ENCODE measurements at places on chromosomes 4 and X.

- no peak for DNase-seq
Observed at GRCh38 chr4:94577136-94577535, 125.4 kb downstream of the PDLIM5 start.

- no peak for DNase-seq
Observed at GRCh38 chr4:7799736-7800135, 139.9 kb downstream of the AFAP1 start.

DNA sequence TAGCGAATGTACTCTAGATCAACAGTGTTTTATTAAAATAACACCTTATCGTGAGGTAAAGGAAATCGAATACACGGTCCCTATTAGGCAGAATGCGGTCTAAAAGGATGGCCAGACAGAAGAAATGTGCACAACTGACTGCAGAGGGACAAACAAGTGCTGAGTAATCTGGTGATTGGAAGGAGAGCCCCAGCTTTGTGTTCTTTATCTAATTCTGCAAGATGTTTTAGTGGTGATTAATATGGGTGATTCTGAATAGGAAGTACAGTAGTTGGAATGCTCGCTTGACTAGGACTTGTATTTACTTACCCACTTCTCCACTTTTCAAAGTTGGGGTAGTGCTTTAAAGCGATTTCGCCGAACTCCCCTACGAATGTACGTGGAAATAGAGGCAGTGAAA, 1.2 kb downstream of the WDR44 start:
- no peak for DNase-seq

- no peak for DNase-seq
Observed at GRCh38 chr4:102288497-102288896, 56.8 kb downstream of the SLC39A8 start.

GRCh38 chr4:42350611-42351182, 46.6 kb upstream of the SHISA3 start:
- no peak for DNase-seq

GRCh38 chr4:165965503-165965902, 92.5 kb downstream of the TLL1 start:
- DNase-seq = no peak

DNA sequence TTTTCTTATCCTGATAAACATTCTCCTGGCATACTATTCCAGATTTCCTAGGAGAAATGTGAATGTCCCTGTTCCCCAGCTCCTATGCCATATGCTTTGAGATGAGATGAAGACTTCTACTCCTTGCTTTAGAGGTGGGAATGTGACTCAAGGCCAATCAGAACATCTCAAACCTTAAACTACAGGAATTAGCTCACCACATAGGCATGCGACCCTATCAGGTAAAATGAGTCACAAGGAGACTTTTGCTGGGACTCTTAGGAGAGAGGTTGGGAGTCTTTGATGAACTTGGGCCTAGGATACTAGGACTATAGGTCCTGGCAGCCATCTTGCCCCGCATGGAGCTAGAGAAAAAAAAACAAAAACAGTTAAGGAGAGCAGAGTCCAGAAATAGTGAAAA, 5.8 kb upstream of the USO1 start:
- DNase-seq = no peak

DNA sequence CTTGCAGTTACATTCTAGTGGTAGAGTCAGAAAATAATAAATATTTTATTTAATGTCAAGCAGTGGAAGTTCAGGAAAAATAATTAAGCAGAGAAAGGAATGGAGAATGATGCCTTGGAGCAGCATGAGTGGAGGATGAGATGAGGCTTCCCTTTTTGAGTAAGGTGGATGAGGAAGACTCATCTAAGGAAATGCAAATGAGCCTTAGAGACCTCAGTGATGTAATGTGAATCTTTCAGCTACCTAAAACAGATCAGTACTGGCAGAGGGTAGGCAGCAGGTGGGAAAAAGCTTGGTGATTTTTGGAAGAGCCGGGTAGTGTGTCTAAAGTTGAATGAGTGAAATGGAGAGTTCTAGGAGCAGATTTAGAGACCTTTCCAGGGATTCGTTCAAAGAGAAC, 118.2 kb downstream of the GRID2 start:
- no peak for DNase-seq

DNA sequence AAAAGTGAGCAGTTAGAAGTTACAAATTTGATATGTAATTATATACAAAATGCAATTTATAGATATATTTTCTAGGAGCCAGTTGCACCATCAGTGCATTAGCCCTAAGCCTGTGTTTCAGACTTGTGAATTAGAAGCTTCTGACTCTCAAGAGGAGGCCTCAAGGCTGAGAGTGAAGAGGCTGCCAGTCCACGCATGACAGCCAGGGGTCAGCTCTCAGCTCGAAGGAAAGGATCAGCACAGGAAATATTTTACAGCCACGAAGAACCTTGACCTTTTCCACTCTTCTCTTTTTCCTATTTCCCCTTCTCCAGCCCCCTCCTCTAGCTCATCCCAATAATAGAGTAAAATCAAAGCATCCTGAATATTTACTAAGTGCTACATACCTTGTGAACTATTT, 642.4 kb downstream of the TRIML1 start:
- no peak for DNase-seq

DNA sequence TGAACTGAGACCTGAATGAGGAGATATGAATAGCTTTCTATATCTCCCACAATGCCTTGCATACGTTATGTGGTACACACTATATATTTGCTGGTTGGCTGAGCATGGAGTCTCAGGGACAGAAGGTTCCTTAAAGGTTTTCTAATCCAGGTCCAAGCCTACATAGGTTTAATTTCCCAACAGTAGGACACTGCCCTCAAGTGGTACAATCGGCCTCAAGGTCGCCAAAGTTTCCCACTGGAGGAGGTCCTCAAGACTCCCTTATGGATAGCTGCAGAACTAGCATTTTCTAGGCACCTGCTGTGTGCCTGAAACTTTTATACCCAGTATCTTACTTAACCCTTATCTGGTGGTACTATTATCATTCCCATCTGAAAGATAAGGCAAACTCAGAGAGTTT, 21.0 kb upstream of the EFNB1 start:
- no peak for DNase-seq

DNA sequence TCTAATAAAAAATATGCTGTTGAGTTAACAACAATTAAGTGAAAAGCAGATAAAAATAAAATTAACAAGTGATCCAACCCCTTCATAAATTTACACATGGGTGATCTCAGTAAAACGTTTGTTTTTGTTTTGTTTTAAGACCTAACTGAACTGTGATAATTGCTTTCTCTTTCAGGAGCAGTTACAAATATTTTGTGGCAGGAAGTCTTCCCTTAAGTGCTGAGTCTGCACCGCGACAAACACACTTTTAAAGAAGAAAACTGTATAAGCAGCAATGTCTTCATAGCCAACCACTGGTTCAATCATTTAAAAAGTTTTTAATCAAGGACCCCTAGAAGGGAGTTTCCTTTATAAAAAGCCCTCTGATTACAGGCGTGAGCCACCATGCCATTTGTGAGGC, 53.7 kb upstream of the NFKB1 start:
- DNase-seq = no peak

DNA sequence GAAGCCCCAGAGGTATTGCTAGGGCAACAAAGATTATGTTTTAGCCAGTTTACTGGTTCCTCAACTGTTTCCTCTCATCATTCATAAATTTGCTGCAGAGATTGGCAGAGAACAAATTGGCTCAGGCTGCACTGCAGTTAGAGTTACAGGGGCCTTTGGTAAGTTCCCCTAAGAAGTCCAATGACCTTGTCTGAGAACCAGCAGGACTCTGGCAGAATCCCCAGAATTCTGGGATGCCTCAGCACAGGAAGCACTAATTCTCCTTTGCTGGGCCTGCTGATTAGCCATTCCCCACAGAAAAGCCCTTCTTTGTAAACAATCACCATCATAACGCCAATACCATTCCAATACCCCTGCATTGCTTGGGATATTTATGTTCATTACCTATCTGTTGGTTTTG, 151.3 kb downstream of the USP46 start:
- no peak for DNase-seq

GRCh38 chr4:103996637-103997036, 276.9 kb upstream of the TACR3 start:
- no peak for DNase-seq

GRCh38 chr4:107037199-107037584, 1.1 kb upstream of the DKK2 start:
- no peak for DNase-seq

- DNase-seq = no peak
Observed at GRCh38 chrX:9071031-9071650, 37.2 kb upstream of the FAM9B start.

- peak; percentile 77 for DNase-seq
Observed at GRCh38 chr4:128862608-128863311, 53.3 kb downstream of the JADE1 start.

- no peak for DNase-seq
Observed at GRCh38 chr4:108926781-108927180, 163.9 kb upstream of the ETNPPL start.

DNA sequence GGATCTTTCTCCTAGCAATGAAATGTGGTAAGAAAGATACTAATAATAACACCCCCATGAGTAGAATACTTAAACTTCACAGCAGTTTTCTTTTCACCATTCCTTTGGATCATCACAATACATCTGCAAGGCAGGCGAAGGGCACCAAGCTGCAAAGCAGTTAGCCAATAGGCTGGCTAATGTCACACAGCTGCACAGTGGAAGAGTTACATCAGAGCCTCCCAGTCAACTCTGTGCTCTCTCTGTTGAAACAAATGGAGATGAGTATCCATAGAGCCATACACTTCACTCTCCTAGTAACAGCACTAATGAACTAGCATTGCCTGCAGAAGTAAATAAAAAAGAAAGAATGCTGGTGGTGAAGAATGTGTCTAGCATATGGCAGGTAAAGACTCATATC, 139.0 kb downstream of the ATG4A start:
- no peak for DNase-seq

DNA sequence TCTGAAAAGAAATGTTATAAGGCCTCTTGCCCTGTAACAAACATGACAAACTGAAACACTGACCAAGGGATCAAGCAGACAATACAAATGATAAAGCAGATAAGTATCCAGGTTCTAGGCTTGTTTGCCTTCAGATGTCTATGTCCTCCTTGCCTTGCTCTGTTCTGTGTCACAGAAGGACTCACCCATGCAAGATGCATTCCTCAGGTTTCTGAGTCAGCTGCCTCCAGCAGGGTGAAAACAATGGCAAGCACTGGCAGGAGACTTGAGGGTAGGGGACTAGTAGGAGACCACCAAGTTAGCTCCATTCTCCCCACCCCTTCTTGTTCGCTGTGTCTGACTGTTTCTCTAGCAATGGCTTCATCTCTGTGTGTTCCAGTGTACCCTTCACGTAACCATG, 76.6 kb upstream of the CXXC4 start:
- DNase-seq = no peak

DNA sequence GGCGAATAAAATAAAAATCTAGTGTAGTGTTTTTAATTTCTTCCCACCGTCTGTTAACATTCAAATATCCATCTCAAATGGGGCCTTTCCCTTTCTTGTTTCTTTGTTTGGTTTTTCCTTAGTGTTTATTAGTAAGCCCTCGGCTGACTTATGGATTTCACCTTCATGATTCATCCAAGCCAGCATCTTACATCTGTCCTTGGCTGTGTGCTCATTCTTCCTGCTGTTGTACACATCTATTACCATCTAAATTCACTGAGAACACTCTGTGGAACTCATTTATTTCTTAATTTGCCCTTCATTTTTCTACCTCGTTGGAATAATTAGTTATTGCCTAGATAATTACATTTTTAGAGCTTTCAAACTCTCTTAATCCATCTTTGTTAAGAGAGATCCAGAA, 84.9 kb downstream of the SPCS3 start:
- no peak for DNase-seq

GRCh38 chr4:107252571-107252970, 216.5 kb upstream of the DKK2 start:
- DNase-seq = no peak

DNA sequence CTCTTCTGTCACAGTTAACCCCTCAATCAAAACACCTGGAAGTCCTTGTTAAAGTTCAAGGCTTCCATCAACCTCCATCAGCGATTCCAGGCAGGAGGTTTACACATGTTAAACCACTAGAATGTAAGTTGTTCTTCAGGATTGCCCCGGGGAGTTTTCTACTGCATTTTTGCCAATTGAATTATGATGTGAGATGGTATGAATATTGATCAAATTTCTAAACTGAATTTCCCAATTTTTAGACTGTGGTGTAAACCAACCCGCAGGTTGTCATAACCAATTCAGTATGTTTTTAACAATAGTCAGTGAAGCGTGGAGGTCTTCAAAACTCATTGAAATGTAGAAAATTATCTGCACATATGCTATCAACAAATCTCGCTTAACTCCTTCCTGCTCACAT, 21.2 kb upstream of the TENM3 start:
- no peak for DNase-seq

- DNase-seq = no peak
Observed at GRCh38 chr4:93157986-93158385, 670.6 kb upstream of the ATOH1 start.

GRCh38 chrX:9533611-9534010, 68.8 kb downstream of the TBL1X start:
- DNase-seq = no peak

- peak; percentile 11 for DNase-seq
Observed at GRCh38 chr4:100742045-100742444, 224.2 kb upstream of the EMCN start.

GRCh38 chr4:156672492-156673305, 298.9 kb downstream of the PDGFC start:
- no peak for DNase-seq

DNA sequence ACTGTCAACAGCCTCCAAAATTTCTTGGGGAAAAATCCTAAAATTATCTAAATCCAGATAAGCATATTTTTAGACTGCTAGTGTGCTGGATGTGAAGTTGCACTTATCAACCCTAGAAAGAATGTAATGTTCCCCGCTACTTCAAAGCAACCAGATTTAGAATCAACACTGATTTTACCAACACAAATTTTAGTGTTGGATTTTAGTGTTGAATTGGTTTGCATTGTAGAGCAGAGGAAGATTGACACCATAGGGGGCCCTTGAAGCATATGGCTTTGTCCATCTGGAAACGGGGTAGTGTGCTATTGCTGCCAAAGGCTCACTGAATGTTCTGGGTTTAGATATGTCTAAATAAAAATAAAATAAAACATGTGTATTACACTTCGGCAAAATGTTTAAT, 126.3 kb upstream of the EMCN start:
- no peak for DNase-seq

GRCh38 chrX:142861557-142861956, 164.2 kb upstream of the SPANXN4 start:
- DNase-seq = no peak

DNA sequence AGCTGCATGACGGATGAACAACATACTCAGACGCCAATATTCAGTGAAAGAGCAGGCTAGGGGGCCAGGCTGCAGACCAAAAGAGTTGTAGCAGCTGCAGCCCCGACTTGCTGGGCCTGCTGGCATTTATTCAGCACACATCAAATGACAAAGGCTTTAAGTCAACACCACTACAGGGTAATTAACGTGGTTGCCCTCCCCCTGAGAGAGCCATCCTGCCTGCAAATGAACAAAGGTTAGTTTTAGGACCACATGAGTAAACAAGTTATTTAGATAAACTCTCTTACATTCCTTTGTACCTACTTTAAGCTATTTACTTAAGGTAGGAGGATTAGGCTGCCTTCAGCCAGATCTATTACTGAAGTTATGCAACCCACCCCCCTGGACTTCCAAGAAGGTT, 1329.1 kb downstream of the PCDH18 start:
- DNase-seq = no peak
